Suppressor macrophage treated with lipopolysaccharide for 4 hours (primary cell): ENCODE measurements at places on chromosomes 6 and 20.
A peak's percentile ranks its signal among the peaks of the same experiment; 100 is the strongest.

DNA sequence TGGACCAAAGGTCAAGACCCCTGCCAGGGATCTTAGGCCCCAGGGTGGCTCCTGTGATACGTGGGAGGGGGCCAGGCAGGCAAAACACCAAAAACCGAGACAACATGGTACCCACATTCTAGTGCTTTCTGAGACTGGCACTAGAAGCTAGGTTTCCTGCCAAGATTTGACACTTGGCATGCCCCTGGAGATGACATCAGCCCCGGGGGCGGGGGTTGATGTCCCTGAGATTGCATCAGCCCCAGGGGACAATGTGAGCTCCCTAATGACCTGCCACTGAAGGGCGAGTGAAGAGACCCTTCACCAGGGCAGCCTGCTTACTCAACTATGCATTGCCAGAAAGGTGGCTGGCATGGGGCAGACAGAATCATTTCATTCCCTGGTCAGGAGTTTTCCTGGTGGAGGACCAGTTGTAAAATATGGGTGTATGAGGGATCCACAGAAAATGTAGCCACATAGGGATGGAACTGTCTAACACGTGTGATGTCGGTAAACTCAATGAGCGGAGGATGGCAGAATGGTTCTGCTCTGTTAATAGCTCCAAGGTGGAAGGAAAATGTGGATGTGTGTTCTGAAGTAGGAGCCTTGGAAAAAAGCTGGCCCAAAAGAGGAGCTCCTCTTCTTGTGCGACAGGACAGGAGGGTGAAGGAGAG, 219.7 kb downstream of the UNC5CL start:
- no peak for DNase-seq

DNA sequence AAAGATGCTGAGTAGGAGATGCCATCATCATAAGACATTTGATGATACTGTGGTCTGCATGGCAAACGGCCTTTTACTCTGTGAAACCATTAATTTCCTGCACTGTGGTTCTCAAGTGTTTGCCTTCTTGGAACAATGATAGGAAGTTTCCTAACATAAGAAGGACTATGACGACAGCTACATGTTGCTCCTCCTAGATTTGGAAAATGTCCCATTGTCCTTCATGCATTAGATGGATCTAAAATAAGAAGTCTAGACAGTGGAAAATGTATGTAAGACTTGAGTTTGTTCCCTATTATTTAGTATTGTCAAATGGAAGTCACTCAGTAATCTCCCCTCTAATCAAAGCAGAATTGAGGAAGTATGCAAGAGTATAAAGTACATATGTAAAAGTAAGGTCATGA, 98.5 kb upstream of the TMEM170B start:
- DNase-seq: peak; percentile 59

DNA sequence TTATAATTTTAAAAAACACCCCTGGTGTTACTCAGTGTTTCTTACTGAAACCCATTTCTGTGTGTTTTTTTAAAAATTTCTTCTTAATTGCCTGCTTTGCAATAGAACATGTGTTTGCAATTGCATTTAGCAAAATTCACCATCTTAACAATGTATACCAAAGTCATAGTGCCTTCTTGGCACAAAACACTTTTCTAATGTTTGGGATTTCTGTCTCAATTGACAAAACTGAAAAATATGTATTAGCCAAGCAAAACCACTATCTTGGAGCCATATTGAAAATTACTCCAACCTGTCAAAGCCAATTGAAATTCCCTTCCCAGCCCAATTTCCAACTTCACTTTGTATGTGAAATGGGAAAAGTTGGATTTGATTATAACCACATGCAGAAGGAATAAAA, 88.4 kb upstream of the RSPO3 start:
- DNase-seq: no peak

DNA sequence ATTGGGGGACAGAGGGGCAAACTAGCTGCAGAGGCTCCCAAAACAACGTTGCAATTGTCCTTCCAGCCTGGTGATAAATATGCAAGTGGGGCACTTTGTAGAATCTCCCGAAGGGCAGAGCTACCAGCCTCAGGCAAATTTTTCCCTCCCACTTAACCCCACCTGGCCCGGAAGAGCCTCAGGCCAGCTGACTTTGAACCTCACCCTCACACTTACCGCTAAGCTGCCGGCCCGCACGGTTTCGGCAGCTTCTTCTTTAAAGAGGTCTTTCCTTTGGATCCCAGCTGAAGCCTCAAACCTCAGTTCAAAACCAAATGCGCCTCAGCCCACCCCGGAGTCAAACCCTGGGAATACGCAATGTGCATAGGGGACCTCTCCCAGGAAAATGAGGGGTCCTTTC, 2.5 kb downstream of the OVOL2 start:
- no peak for DNase-seq

GRCh38 chr20:20010639-20011500, 6.3 kb upstream of the NAA20 start:
- DNase-seq: no peak

DNA sequence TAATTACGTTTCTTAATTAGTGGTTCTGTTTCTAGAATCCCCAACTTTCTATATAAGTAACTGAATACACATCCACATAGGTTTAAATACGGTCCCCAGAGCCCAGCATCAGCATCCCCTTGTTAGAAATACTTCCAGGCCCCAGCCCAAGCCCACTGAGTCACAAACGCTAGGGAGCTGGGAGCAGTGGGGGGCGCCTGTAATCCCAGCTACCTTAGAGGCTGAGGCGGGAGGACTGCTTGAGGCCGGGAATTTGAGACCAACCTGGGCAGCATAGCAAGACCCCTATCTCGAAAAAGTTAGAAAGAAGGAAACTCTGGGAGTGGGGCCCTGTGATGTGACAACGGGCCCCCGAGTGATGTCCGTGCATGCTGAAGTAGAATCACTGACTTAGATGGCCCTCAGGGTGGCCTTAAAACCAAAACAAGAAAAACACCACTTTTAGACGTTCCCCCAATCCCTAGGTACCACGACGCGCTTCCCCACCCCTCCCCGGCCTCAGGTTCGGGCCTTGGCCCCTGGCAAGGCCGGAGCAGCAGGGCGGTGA, 1.3 kb upstream of the PPP1R3G start:
- DNase-seq: no peak

GRCh38 chr6:143939364-143939763, 68.7 kb downstream of the PLAGL1 start:
- DNase-seq: peak; percentile 46

DNA sequence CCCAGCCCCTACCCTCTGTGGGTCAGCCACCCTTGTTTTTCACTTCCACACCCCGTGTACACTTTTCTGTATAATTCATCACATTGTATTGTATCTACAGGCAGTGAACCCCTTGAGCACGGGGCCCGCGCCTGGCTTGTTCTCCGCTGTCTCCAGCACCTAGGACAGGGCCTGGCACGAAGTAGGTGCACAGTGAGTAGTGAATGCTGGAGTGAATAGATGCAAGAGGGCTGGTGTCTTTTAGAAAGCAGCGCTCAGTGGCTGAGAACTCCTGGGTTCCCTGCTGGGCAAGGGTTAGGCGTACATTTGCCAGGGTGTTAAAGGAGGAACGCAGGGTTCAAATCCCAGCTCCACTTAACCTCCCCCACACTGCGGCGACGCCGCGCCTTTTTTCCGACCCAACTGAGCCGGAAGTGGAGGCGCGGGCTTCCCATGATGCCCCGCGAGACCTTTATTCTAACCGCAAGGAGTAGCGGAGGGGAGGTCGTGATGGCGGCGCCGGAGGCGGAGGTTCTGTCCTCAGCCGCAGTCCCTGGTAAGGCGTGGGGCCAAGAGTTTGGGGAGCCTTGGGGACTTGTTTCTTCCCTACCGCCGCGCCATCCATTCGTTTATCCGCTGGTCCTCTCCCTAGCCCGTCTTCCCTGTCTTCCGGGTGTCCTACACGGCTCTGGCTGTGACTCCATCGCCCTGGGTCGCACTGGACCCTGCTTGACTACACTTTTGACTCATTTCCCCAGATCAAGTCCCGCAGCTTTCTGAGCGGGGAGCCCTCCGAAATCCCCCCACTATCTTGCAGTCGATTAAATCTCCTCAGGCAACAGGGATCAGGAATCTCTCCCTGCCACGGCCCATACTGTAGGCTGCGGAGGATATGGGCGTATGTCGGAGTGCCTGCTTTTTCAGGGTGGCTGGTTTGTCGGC, at the start of gene MAD2L1BP:
Gene MAD2L1BP (plus strand): TSS at position 454 of the 921 bp plus-strand sequence. CDS start 36 bp downstream, at position 490.
- DNase-seq: peak; percentile 88

- no peak for DNase-seq
Measured at GRCh38 chr6:22045261-22045912, 251.4 kb downstream of the PRL start.

DNA sequence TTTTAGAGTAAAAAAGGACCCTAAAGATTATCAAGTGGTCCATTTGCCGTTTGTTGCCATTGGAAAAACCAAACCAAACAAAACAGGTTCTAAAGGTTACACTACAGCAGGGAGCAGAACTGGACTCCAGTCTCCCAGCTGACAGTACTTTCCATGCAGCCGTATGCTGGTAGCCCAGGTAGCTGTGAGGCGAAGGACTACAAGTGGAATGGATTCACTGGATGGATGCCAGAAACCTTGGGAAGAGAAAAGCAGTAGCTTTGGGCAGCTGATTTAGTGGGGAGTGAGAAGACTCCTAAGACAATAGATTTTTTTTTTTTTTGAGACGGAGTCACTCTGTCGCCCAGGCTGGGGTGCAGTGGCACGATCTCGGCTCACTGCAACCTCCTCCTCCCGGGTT, 88.3 kb downstream of the SASH1 start:
- DNase-seq: no peak

DNA sequence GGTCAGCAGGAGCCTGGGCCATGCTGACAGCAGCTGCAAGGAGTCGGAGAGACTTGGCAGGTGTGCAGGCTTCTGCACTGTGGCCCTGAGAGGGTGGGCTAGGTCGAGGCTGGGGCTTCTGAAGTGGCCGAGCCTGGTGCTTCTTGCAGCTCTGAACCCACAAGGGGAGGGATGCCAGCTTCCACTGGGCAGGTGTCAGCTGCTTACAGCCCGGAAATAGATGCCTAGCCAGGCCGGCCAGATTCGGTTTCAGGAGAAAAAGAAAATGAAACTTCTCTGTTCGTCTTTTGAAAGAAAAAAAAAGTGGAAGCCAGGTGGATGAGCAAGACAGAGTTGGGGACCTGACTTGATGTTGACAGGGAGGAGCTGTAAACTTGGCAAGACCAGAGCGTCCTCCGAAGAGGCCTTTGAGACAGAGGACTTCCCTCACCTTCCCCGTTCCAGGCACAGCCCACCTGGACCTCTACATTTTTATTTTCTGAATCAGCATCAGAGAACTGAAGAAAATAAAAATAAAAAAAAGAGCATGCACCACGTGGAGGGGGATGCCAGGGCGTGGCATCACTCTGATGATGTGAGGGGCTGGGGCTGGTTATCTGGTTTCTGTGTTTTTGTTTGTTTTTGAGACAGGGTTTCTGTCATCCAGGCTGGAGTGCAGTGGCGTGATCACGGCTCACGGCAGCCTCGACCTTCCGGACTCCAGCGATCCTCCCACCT, at the start of gene ZBP1:
Gene ZBP1 (minus strand): TSS at position 153 of the 717 bp plus-strand sequence. CDS start 131 bp downstream, at position 22.
- DNase-seq: peak; percentile 46

GRCh38 chr6:74735304-74735703, 470.5 kb downstream of the COL12A1 start:
- no peak for DNase-seq

GRCh38 chr6:119749335-119749734, 399.8 kb upstream of the MAN1A1 start:
- DNase-seq: no peak

- DNase-seq: no peak
Measured at GRCh38 chr6:54084231-54084630, 27.0 kb upstream of the MLIP start.

DNA sequence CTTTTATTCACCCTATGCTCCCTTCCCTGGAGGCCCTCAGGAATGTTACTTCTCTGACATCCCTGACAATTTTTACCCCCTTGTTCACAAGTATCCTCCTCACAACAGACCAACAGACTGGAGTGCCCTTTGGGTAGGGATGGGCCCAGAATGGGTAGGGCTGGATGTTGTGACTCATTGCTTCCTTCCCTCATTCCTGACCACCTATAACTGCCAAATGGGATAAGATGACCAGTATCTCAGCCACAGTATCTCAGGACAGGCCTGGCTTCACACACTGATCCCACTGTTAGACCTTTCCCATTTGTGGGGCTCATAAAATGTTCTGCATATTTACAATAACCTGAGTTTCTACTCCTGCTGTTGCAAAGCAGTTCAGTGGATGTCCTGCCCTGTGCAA, 223.0 kb upstream of the LRFN2 start:
- no peak for DNase-seq

- DNase-seq: peak; percentile 81
Measured at GRCh38 chr6:90351696-90352095, 55.1 kb upstream of the BACH2 start.

DNA sequence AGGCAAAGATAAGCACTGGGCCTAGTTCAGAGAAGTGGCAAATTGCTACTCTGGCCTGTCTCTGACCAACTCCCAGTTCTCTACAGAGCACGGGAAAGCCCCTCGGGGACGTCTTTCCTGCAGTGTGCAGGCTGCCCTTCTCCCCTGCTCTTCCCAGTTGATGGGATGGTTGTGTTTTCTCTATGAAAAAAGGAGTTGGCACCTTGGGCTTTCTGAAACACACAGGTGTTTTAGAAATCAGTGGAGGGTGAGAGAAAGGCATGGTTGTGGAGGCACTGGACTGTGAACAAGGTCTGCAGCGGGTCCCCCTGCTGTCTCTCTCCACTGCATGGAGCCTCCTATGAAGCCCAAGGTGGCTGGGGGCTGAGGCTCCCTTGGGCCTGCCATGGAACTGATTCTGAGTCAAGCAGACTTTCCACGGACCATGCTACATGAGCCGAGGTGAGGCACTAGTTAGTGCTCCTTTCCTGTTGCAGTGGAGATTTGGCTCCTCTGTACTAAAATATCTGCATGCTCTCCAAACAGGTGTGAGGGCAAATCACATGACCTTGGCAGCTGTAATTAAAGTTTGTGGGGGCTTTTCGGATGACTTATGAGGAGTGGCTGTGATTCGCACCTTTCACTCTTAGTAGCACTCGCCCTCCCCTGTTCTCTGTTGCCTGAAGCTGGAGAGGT, 16.3 kb downstream of the GTSF1L start:
- no peak for DNase-seq

- no peak for DNase-seq
Measured at GRCh38 chr6:112874881-112875280, 527.8 kb downstream of the RFPL4B start.

GRCh38 chr20:3276680-3277015, 37.7 kb upstream of the SLC4A11 start:
- peak; percentile 11 for DNase-seq
